ENCODE measurements at places on chromosomes 13 and 19. TPM values are rescaled to one million over a fixed set of nuclear protein-coding genes. Genes with fewer than 3 reads are reported as not detected.

DNA sequence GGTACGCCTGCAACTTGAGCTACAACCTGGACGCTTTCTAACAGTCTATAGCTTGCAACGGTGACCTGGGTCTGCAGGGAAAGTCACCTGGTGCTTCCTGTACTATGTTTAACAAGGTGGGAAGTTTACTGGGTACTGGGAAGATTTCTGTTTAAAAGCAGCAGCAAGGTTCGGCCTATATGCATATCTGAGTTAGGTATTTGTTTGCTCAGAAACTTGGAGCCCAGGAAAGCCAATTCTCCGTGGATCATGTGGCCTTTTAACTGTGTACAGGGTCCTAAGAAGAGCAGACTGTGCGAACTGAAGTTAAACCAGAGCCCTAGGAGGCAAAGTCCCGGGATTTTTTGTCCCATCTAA is 103.1 kb downstream of the STK24 start:
- DNase-seq, result no peak

- DNase-seq, result no peak
Observed at GRCh38 chr19:9597027-9597426, 12.7 kb upstream of the ZNF121 start.

GRCh38 chr19:19526581-19527370 is 1.9 kb upstream of the YJEFN3 start:
- no peak for DNase-seq

DNA sequence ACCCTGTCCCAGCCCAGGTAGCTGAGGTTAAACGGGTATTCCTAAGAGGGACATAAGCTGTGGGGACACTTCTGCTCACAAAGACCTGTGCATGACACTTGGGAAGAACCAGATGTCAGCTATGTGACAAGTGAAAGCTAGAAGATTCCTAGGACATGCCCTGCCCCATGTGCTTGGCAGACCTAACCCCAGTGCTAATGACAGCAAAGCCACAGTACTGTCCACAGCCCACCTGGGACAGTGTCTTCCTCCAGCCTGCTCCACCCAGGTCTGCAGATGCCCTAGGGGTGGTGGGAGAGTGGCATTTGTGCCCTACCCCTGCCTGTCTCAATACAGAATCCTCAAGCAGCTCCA is 18.4 kb upstream of the EPHX3 start:
- DNase-seq, result no peak

DNA sequence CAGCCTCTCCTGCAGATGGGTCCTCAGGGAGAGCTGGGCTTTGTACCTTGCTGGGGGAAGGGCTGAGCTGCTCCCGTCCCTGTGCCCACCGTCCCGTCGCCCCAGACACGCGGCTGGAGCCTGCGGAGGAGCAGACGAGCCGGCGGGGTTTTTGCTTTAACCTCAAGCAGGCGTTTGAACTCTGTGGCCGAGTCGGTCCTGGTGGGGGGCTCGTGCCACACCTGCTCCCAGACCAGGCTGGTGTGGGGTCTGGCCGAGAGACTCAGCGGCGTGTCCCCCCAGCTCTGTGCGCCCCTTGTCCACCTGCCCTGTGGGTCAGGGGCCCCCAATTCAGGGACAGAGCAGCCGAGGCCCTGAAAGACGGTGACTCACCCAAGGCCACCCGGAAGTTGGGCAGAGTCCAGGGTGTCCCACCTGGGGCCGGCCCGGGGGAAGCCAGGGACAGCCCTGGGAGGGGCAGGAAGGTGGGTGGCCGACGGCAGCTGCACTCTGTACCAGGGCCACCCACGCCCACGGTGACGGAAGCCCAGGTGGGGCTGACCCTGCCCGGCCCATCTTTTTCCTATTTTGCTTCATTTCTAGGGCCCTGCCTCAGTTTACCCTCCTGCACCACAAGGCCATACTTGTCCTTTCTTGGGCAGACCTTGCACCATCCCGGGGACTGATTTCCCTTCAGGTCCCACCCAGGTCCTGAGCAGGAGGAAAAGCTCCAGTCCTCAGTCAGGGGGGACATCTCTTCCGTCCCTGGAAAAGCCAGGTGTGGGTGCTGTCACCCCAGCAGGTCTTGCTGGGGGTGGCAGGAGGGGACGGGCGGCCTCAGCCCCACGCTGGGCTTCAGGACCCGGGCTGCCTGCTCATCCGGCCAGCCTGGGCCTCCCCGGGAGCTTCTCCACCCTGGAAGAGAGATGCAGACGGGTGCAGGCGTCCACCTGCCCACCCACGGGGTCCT is 5.3 kb downstream of the EFNA2 start:
- no peak for DNase-seq

DNA sequence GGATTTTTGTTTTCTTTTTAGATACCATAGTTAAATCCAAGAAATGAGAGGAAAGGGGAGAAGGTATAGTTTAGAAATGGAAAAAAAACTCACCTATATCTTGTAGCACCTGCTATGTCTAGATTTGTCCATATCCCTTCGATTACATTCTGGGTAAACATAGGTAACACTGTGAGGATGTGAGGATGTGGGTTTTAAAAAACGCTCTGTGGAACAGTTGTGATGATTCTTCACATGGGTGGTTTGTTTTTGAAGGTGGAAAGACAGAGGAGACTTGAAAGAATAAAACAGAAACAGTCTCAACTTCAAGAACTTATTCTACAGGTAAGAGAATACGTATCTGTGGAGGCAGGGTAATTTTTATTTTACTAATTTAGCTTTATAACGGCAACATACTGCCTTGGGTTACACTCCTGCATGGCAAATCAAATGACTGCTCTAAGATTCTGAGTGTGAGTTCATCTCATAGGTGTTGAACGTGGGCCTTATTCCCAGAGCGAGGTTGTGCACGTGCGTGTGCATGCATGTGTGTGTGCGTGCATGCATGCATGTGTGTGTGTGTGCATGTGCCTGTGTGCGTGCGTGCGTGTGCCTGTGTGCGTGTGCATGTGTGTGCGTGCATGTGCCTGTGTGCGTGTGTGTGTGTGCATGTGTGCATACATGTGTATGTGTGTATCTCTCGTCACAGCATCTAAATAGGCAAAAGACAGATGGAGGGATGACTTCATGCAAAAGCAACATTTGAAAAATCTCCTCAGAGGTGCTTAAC is 23.5 kb downstream of the ATP4B start:
- DNase-seq, result no peak

DNA sequence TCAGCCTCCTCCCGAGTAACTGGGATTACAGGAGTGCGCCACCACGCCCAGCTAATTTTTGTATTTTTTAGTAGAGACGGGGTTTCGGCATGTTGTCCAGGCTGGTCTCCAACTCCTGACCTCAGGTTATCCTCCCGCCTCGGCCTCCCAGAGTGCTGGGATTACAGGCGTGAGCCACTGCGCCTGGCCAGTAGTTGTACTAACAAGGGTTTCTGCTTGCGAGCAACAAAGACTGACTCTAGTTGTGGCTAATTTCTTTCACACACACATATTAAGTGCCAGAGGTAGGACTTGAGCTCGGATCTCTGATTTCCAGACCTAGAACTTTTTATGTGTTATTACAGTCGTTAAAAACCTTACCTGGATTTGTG is 635 bp upstream of the PCCA start:
- no peak for DNase-seq

DNA sequence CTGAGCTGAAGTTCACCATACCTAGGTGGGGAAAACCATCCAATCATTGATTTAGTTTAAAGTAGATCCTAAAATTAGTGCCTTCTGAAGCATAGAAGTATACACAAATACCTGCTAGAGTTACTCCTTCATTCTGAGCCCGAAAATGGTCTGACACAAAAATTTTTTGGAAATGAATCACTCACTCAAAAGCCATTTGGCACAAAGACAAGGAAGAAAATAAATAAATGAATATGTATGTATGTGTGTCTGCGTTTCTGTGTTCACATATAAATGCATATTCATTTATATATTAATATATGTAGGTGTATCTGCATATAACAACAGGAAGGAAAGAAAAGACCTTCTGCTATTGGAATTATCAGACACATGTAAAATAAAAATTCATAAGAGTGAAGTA is 614.4 kb upstream of the PCDH9 start:
- no peak for DNase-seq

DNA sequence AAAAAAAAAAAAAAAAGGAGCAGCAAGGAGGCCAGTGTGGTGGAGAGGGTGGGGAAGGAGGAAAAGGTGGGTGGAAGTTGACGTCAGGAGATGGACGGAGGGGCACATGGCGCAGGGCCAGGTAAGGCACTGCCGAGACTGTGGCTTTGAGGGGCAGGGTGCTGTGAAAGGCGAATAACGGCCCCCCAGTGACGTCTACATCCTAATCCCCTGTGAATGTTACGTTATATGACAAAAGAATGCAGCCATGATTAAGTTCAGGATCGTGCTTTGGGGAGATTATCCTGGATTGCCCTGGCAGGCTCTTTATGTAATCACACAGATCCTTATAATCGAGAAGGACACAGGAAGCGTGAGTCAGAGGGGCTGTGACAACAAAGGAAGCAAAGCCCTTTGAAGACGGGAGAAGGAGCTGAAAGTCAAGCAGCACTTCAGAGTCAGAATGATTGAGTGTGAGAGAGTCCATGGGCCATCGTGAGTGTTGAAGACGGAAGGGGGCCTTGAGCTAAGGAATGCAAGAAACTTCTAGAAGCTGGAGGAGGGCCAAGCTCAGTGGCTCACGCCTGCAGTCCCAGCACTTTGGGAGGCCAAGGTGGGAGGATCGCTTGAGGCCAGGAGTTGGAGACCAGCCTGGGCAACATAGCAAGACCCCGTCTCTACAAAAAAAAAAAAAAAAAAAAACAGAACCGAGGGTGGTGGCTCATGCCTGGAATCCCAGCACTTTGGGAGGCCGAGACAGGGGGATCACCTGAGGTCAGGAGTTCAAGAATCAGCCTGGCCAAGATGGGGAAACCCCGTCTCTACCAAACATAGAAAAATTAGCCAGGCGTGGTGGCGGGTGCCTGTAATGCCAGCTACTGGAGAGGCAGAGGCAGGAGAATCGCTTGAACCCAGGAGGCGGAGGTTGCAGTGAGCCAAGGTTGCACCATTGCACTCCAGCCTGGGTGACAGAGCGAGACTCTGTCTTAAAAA is 13.8 kb upstream of the CEACAM16 start:
- peak; percentile 47 for DNase-seq

DNA sequence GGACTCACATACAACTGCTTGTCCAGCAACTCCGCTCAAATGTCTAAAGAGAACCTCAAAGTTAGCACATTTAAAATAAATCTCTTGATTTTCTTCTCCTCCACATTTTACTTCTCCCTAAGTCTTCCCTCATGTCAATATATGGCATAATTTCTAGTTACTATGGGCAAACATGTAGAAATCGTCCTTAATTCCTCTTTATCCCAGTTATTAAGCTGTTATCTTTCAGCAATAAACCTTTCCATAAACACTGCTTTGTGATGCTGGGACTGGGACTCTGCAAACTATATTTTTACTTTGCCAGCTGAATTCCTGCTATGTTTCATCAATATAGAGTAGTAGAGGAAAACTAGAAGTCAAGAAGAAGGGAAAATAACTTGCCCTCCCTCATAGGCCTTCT is 99.7 kb downstream of the KCNRG start:
- no peak for DNase-seq

DNA sequence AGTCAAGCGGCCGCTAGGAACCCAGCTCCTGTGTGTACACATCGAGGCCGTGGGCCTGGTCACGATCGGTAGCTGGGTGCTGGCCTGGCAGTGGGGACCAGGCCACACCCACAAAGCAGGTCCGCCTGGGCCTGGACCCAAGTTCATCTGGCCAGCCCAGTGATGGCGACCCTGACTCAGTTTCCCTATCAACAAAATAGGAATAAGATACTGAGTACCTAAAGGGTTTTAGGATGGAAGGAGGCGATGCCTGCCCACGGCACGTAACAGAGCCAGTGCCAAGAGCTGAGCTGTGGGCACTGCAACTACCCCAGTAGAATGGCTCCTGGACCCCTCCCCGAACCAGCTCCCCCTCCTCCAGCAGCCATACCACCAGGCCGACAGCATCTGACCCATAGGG is 243.5 kb upstream of the SGCG start:
- DNase-seq, result no peak

DNA sequence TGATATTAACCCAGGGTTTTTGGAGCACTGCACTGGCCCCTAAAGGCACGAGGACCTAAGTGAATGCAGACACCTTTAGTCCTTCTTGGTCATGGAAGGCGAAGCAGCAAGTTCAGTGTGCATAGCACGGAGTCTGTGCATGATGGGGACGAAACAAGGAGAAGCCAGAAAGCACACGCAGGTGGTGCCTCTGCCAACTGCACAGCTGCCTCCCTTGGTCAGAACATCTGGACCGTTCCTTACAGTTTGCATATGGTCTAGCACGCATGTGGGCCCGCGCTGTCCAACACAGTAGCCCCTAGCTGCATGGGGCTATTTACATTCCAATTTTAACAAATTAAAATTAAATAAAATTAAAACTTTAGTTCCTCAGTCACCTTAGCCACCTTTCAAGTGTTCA is 44.0 kb downstream of the FLT3 start:
- DNase-seq, result no peak

DNA sequence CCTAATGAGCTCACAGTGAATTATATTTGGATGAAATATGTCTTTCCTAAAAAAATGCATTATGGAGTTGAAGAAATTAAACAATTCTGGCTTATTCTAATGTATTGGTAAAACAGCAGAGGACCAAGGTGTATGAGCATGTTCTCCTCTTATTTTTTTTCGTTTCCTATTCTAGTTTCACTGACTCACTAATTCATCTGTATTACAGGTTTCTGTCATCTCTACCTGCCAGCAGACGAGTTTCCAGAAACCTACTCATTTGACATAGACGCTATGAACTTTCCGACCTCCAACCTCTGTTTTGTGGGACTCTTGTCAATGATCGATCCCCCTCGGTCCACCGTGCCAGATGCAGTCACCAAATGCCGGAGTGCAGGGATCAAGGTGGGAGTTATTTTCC is 20.3 kb downstream of the ATP12A start:
- DNase-seq, result no peak

DNA sequence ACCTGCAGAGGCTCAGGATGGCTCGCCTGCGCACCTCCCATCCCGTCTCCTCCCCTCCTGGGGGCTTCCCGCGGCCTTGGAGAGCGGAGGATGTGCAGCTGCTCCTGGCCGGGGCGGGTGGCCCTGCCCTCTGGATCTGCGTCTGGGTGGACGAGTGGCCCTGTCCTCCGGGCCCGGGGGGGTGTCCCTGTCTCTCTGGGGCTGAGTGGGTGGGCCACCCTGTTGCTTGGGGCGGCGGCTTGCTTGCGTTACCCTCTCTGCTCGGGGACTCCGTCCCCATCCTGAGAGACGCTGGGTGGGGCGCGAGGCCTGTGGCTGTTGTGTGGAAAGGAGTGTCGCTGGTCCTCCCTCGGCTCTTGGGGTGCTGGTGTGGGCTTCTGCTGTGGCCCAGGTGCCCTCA is 34.6 kb downstream of the DOT1L start:
- DNase-seq, result no peak

GRCh38 chr13:31320946-31321345 is 121.2 kb downstream of the B3GLCT start:
- no peak for DNase-seq

GRCh38 chr19:46489445-46490272 is 6.0 kb downstream of the PNMA8B start:
- DNase-seq, result no peak

CD177 gene
- polyA plus RNA-seq, result 0.39 TPM

NAPSA gene
- 21.8 TPM for polyA plus RNA-seq

TSHZ3 gene
- 31.2 TPM for polyA plus RNA-seq

MRPL4 gene
- 26.7 TPM for polyA plus RNA-seq

DDX49 gene
- 64.6 TPM for polyA plus RNA-seq

ZNF575 gene
- 2.2 TPM for polyA plus RNA-seq
